ENCODE measurements at places on chromosomes 3 and 15. TPM values are rescaled to one million over a fixed set of nuclear protein-coding genes. Genes with fewer than 3 reads are reported as not detected.

- no peak for DNase-seq
These were observed 54.2 kb upstream of the RBMS3 start for GRCh38 chr3:29226706-29227105.

ITIH3 gene
- total RNA-seq: not detected

- no peak for DNase-seq
These were observed 589.4 kb downstream of the NLGN1 start for GRCh38 chr3:173986861-173987410.

- no peak for DNase-seq
These were observed 69.0 kb upstream of the CCDC80 start for GRCh38 chr3:112709911-112710310.

- DNase-seq: no peak
These were observed 223.7 kb downstream of the FMN1 start for GRCh38 chr15:32970847-32971246.

DNA sequence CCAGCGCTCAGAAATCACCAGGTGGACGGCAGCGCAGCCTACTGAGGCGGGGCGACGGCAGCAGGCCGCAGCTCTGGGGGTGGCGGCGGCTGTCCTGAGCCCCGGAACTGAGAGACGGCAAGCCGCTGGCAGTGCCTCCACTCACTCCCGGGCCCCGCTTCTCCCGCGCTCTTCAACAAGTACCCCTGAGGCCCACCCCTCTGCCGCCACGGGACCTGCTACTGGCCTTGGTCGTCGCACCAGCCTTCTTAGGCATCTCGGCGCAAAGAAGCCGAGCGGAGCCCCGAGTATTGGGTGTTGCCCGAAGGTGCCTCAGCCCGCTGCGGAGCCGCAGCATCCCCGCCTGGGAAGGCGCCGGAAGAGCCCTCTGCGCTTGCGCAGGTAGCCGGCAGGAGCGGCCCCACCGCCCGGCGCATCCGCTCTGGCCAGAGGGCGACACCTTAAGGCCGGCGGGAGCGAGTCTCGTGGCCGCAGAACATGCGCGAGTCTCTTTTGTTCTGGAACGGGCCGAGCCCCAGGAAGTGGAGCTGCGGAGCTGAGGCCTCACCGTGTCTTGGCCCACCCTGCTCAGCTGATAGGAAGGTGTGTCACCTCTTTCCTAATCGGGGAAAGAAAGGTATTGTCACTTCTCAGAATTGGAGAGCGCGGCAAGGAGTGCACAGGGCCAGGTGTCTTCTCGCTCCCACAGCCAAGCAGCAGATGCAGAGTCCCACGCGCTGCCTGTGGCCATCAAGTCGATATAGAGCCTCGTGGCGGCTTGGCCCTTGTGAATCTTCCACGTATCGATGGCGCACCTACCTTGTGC is at the start of gene C15orf40:
C15orf40 (minus strand) TSS at position 369 of the 805 bp plus-strand sequence; CDS start at position 337, 32 bp downstream.
- DNase-seq: peak; percentile 92

RNU5B-1 gene
- not detected for total RNA-seq
